ENCODE measurements at places on chromosomes 7 and 10. TPM values are rescaled to one million over a fixed set of nuclear protein-coding genes. Genes with fewer than 3 reads are reported as not detected.
A peak's percentile ranks its signal among the peaks of the same experiment; 100 is the strongest.

DNA sequence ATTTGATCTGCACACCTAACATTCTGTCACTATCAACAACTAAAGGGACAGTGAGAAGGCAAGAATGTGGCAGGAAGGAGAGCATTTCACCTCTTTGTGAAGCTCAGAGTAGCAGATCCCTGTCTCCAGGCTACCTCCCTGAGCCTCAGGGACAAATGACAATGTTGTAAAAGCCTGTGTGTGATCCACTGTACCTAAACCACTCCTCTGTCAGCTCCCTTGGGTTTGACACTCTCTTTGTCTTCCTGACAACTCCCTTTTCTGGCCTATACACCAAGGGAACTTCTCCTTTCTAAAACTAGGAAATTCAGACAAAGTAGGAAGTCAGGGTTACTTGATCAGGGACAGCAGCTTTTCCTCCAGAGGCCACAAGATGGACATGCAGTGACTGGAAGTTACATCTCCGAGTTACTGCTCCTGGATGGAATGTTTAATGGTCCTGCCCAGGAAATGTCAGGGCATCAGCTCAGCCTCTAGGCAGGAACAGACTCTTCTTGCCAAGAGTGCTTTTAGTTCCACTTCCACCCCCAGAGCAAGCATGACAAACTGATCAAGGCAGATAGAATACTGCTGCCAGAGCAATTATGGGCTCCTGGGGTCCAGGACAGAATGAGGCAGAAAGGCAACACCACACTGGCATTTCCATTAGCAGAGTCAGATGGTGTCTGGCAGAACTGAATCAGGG lies 1014.5 kb upstream of the LRRTM3 start:
- peak; percentile 8 for DNase-seq

DNA sequence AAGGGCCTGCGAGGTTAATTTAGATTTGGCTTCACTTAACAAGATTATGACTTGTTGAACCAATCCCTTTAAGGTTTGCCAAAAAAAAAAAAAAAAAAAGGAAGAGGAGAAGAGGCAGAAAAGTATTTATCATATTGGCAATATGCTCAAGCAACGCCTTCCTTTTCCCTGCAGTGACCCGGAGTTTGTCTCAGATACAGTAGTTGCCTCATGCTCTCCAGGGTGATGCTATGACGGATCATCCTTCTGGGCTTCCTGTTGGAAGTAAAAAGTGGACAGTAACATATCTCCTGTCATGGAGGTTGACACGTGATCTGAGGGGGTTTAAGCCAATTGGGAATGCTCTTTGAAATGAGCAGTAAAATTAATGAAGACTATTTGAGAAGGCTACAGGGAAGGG lies 117.3 kb downstream of the BMPER start:
- no peak for DNase-seq

GSTO2 gene
- 1.7 TPM for total RNA-seq

DNA sequence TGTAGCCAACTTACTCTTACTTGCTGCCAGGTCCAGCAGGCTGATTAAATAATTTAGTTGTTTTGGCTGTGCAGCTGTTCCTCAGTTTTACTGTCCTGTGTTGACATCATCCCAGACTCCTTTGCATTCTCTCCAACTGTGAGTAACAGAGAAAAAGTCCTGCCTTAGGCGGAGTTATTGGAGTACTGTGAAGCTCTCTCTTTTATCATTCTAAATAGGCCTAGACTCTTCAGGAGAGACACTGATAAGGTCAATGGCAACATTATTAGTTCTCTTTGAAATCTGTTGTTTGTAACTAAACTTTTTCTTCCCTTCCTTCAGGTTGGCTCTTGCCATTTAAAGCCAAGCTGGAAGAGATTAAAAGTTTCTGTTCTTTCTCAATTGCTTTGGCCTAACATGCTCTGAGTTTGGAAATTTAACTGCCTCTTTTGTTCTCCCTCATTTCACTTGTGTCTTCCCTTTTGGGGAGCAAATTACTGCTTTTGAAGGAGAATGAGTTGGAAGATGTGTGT lies 215.7 kb upstream of the CSTF2T start:
- no peak for DNase-seq

FFAR4 gene
- total RNA-seq: not detected

- peak; percentile 39 for DNase-seq
These were observed 280.5 kb downstream of the POM121L12 start for GRCh38 chr7:53315981-53316380.

BUB3 gene
- 564 TPM for total RNA-seq

DNA sequence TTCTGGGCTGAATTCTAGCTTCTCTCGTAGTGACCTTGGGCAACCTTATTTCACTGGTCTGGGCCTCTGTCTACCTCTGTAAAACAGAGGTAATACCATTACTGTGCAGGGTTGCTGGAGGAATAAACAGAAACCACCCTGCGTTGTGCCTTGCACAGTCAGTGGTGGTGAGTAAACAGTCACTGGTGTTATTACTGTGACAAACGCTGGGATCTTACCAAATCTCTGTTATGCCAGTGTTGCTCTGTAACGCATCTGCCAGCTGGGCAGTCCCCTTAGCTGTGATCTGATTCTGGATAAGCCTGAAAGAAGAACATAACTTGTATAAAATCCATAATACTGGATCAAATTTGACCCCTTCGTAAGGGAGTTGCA lies 49.4 kb downstream of the NOD1 start:
- DNase-seq: no peak

DNA sequence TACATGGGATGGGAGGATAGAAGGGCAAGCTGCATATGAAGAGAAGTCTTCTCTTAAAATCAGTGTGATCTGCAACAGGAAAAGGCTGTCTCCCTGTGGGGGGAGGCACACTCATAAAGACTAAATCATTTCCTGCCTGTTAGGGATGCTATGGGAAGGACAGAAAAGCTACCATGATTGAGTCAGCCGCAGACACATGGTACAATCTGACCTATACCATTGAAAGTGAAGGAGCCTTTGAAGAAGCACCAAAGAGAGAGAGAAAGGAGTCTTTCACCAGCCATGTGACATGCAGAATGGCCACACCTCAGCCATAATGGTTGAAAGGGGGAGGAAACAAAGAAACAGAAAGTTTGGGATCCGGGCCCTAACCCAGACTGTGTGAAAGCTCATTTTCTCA lies 29.1 kb downstream of the NUDCD3 start:
- peak; percentile 90 for DNase-seq

GRCh38 chr7:127887631-127888030 lies 143.6 kb downstream of the LRRC4 start:
- no peak for DNase-seq

MRLN gene
- 0.43 TPM for total RNA-seq

- DNase-seq: no peak
These were observed 1208.0 kb downstream of the SORCS1 start for GRCh38 chr10:105956550-105956949.

DKK1 gene
- total RNA-seq: not detected
